ENCODE measurements at places on chromosomes 1 and 21.

DNA sequence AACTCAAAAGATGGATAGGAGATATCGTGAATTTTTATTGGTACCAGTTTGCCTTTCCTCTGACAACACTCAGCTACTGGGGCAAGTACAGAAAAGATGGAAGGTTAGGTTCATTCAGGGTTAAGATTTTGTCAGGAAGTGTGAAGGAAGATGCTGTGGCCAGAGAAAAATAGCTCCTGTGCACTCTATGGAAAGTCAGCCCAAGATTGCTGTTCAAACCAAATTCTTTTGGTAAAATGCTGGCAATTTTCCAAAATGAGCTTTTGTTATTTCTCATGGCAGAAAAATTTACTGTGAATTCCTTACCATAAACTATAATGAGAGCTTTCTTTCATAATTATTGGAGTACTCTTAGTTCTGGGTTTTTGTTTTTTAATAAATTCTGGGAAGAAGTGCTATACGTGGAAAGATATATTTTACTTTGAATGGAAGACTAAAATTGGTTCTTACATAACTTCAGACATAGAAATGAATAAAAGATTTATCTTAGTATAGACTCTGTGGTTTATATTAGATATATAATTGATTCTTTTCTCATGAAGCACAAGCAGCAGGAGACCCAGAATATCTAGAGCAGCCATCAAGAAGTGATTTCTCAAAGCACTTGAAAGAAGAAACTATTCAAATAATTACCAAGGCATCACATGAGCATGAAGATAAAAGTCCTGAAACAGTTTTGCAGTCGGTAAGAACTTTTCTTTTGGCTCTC, 112.2 kb downstream of the USP25 start:
- peak; percentile 52 for DNase-seq

- no peak for DNase-seq
Observed at GRCh38 chr1:229086091-229086490, 184.8 kb upstream of the RAB4A start.

GRCh38 chr1:197481101-197481500, 213.0 kb downstream of the CRB1 start:
- peak; percentile 6 for DNase-seq

DNA sequence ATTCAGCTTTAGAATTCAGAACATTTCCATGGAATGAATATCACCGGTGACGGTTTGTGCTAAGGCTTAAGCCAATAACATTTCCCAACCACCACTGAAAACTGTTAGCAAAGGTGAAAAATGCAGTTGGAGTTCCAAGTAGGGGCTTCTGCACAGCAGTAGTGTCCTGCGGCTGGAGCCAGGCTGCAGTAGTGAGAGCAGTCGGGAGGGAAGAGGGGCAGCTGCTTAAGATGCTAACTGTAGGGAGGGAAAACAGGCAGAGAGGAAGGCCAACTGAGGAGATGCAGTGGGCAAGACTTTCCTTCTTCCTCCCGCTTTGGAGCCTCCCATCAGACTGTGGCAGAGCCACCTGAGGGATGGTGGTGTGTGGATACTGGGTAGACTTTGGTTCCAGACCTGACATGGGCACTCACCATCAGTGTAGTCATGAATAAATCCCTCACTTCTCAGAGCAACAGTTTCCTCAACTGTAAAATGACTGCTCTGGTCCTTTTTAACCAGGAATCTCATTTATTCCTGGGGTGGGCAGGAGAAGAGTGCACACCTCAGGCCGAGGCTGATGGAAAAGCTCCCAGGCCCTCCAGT, 3.2 kb downstream of the F3 start:
- no peak for DNase-seq

GRCh38 chr21:44089001-44089911, 17.9 kb upstream of the PWP2 start:
- DNase-seq, result no peak
